ENCODE measurements at places on chromosomes 11 and 22.

DNA sequence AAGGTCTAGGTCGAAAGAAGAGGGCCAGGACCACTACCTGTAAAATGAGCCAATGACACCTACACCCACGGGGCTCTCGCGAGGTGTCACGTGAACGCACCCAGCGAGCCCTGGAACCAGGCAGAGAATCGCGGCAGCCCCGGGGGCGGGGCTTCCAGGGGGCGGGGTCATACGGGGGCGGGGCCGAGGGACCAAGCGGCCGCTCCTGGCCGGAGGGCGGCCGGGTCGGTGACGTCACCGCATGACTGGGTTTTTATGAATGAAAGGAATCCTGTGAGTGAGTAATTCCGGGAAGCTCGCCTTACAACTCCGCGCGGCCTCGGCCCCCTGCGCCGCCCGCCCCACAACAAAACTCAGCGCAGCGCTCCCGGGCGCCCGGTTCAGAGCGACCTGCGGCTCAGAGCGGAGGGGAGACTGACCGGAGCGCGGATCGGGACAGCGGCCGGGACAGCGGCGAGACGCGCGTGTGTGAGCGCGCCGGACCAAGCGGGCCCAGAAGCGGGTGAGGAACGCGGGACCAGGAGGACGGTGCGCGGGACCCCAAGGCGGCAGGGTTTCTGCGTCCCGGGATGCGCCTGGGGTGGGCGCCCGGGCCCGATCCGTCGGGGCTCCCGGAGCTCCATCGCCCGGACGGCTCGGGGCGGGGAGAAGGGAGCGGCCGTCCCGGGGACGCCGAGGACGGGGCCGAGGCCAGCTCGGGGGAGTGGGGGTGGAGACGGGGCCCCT is at the start of gene MAFF:
MAFF (plus strand) TSS at position 284 of the 726 bp plus-strand sequence. CDS start 11,860 bp downstream, outside the sequence.
- DNase-seq, result peak; percentile 88

GRCh38 chr11:43736502-43737200 is 56.1 kb downstream of the HSD17B12 start:
- DNase-seq, result peak; percentile 85

GRCh38 chr22:46843821-46844255 is 81.4 kb downstream of the TBC1D22A start:
- DNase-seq, result no peak

GRCh38 chr22:30198152-30198825 is 48.3 kb downstream of the LIF start:
- no peak for DNase-seq

GRCh38 chr11:123386796-123387510 is 43.1 kb upstream of the GRAMD1B start:
- no peak for DNase-seq

- no peak for DNase-seq
Observed at GRCh38 chr11:72013765-72014711, 15.3 kb downstream of the IL18BP start.

- no peak for DNase-seq
Observed at GRCh38 chr22:29724843-29725242, 5.0 kb downstream of the CABP7 start.

DNA sequence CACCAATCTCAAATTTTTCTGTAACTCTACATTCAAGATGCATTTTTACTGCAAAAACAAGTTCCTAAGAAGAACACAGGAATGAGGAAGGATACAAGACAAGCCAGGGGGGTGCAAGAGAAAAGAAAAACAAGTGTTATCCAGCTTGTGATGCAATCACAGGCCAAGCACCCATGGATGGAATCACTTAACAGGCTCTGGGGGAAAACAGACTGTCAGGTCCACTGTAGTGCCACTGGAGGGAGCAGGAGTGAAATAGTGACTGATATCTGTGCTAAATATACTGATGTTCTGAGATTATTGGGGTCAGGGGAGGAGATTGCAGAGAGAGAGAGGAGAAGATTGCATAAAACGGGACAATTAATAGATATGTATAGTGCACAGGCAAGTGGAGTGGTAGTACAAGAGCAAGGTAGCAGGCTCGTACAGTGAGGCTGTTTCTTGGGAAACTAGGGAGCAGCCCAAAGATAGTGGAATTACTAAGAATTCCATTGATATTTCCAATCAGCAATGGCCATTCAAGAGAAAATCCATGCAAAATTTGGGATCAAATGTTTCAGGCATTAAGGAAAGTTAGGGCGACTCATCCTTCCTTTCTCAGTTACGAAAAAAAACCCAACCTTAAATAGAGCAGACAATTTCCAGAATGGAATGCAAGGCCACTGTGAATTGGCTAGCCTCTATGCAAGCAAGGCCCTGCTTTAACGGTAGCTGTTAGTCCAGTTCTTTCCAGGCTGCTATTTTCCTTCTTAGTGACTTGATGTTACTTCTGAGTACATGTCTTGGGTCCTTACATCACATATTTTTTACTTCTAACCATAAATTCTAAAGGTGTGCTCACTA is 52.2 kb upstream of the CEP126 start:
- peak; percentile 36 for DNase-seq

- no peak for DNase-seq
Observed at GRCh38 chr11:130369141-130369691, 54.5 kb upstream of the ZBTB44 start.

GRCh38 chr22:19995611-19996339 is 20.8 kb downstream of the ARVCF start:
- DNase-seq, result no peak

DNA sequence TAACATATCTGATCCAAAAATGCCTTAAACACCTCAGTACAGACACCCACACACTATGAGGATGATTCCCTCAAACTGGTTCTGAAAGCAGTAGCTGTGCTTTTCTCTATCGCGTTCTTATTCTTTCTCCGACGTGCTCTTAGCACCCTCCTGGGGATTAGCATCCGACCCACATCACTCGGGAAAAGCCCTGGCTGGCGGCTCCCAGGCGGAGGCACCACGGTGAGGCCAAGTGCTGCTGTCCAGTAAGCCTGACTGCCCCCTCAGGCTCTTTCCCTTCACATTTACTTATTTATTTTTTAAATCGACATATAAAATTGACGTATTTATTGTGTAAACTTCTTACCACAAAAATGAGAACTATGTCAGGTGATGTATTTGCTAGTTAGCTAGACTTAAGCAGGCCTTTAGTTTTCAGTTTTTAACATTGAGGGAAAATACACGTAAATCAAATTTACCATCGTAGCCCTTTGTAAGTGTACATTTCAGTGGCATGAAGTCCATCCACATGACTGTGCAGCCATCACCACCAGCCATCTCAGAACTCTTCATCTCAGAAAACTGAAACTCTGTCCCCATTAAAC is 19.2 kb downstream of the TBX1 start:
- DNase-seq, result peak; percentile 9

DNA sequence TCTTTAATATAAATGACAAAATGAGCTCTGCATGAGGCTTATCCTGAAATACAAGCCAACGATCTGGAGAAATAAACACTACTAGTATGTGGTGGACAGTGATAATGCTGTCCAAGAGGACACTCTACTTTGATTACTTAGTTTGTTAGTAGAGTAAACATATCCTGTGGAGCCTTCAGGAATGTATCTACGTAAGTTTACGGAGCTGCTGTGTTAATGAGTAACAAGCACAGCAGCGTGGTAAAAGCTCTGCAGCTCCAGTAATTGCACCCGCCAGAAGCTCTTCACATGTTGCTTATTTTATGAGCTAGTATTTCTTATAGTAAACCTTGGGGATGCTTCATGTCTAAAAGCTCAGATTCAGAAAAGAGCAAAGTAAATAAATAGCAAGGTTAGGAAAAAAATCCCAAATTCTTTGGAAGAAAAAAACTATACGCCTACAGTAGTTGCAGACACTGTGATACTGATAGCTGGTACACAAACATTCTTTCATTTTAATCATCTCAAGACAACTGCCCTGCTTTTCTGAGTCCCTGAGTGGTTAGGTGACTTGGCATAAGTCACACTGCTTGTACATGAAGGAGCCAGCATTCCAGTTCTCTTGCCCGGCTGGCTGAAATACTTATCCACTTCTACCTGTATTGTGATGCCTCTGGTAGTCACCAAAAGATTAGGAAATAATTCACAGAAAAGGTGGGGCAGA is 32.7 kb upstream of the CCDC34 start:
- DNase-seq, result no peak

GRCh38 chr22:22446517-22446916 is 62.0 kb downstream of the ZNF280B start:
- peak; percentile 32 for DNase-seq

GRCh38 chr11:76621868-76622267 is 48.7 kb downstream of the LRRC32 start:
- no peak for DNase-seq

DNA sequence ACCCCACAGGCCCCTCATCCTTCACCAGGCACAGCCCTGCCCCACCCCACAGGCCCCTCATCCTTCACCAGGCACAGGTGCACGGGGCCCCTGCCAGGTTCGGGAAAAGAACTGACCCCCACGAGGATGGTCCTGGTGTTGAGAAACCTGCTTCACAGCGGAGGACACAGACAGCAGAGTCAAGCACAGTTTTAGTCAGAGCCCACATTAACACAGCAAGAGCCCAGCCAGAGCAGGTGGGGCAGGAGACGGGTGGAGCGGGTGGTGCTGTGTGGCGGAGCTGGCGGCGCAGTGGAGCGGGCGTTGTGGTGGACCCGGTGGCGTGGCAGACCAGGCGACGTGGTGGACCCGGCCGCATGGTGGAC is 1085.5 kb downstream of the BRD1 start:
- no peak for DNase-seq

DNA sequence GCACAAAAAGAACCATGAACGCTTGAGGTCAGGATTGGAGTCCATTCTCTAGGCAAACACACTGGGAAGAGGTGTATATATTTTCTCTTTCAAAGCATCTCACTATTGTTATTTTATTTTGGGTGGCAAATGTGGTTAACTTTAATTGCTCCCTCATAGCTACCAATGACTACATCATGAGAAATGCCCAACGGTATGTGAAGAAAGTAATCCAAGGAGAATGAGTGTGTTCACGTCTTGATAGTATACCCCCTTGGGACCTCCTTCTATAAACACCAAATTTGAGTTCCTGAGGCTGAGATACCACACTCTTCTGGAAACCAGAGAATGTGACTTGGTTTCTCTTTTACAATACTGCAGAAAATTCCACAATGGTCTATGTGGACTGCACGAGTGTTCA is 15.8 kb downstream of the OR8D1 start:
- DNase-seq, result peak; percentile 80

- no peak for DNase-seq
Observed at GRCh38 chr11:2406451-2406850, 5.9 kb downstream of the TSSC4 start.

GRCh38 chr11:2673871-2674471 is 25.8 kb downstream of the KCNQ1OT1 start:
- DNase-seq, result no peak

DNA sequence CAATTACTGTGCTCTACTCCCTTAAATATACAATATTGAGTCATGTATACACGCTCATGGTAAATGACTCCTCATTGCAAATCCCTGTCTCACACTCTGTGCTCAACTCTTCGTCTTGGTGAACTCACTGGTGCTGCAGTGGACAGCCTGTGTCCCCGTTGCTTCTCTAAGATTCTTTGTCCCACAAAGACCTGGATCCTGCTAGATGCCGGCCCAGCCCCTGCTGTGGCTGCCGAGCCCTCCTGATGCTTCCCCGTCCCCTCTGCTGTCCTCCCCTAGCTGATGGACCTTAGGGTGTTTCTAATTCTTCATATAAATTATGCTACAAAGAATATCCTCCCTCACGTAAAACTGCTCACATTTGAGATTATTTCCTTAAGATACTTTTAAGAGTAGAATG is 5.5 kb downstream of the APOL2 start:
- no peak for DNase-seq

DNA sequence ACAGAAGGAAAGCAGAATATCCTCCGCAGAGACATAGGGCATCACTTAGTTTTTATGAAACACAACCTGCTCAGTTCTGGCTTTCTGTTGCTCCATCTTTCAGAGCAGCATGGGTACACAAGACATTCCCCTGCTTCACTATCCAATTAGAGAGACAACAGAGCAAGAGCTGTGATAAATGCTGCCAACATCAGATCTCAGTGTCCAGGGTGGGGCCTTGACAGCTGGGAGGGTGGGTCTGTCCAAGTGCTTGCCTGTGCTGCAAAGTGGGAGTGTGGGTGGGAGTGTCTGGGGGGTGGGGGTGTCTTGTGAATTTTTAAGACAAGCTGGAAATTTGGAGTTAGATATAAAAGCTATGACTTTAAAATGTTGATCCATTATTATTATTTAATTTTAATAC is 369.6 kb downstream of the TENM4 start:
- DNase-seq, result no peak

DNA sequence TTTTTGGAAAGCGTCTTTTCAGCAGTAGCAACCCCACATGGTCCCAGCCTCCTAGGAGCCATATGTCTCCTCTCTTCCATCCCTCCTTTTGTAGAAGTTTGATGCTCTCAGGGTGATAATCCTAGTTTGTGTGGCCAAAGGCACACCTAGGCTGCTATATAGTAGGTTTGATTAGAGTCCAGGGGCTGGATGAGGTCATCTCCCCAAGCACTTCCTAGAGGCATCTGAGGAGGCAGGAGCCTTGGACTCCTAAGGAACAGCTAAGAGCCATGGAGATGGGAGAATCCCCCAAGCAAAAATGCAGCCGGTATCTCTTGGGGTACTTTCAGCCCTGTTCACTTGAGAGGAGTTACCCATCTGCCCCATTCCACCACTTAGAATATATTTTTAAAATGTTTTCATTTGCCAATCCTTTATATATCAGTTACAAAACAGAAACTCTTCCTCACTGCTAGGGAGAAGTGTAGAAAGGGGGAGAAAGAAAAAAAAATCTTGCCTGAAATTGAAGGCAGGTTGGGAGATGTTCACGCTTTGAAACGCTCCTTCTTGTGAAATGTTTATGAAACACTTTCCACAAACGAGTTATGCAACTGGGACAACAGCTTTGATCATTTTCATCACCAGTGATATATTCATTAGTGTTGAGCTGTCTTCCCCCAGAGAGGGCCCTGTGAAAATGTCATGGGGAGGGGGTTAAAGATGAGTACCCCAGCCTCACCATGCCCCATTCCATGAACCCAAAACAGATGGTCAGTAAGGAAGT is 31.9 kb upstream of the TLCD5 start:
- DNase-seq, result no peak

- no peak for DNase-seq
Observed at GRCh38 chr11:74460481-74461154, 6.7 kb downstream of the KCNE3 start.

DNA sequence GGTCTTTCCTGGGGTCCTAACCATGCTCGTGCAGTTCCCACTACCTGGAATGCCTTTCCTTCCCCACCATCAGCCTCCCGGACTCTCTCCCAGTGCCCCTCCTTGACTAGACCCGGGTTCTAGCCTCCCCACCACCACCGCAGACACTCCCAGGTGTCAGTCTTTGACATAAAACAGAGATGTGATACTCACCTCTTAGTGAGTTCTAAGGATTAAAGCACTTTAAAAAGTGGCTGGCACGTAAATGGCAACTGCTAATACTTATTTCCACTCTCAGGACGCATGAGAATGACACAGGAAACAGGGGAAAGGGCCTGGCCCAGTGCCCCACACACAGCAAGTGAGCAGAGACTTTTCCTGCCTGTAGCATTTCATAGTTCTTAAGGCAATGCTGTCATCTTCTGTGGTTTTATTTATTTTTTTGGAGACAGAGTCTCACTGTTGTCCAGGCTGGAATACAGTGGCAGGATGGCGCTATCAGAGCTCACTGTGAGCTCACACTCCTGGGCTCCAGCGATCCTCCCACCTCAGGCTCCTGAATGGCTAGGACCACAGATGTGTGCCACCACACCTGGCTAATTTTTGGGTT is 1.9 kb upstream of the SLC25A45 start:
- DNase-seq, result no peak

- DNase-seq, result no peak
Observed at GRCh38 chr11:85844439-85845123, 10.6 kb upstream of the CCDC83 start.

- DNase-seq, result no peak
Observed at GRCh38 chr22:38956551-38956950, 858 bp upstream of the APOBEC3A start.

- no peak for DNase-seq
Observed at GRCh38 chr11:57422669-57423068, 4.3 kb downstream of the SLC43A3 start.
